ENCODE measurements at places on chromosomes 3 and 15.

- H3K27ac ChIP-seq = no peak overlapping the region
- no peaks in the 10 kb centered on the region for H3K27me3 ChIP-seq
- DNase-seq = no peak
- H3K4me3 ChIP-seq = no peak overlapping the region
- no peaks in the 10 kb centered on the region for H3K4me1 ChIP-seq
Observed at GRCh38 chr15:96460106-96460505, 129.6 kb downstream of the NR2F2 start.

DNA sequence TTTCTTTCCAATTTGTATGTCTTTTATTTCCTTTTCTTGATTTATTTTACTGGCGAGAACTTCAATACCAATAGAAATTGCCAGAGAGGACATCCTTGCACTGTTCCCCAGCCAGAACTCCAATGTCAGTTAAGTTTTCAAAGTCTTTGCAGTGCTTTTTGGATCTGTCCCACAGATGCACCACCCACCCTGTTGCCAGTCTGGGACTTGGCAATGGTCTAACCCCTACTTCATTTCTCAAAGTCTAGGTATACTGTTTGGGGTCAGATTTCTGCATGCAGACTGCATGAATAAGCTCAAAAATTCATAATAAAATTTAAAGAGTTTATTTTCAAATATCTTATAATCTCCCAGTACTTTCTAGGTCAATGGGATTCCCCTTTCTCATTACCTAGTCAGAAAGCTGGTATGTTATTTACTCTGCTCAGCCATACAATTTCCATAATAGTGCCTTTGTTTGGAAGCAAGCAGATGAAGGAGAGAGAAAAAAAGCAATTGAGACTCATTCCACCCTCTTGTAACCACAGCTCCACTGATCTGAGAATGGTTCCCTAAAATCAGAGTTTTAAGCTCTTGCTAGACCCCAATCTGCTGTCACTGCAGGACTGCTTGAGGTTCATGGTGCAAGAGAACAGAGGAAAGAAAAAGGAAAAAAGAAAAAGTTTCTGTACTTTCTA is 125.9 kb upstream of the PLXND1 start:
- no peak for DNase-seq
- no peak overlapping the region for H3K4me3 ChIP-seq
- H3K36me3 ChIP-seq = no peaks in the 10 kb centered on the region

DNA sequence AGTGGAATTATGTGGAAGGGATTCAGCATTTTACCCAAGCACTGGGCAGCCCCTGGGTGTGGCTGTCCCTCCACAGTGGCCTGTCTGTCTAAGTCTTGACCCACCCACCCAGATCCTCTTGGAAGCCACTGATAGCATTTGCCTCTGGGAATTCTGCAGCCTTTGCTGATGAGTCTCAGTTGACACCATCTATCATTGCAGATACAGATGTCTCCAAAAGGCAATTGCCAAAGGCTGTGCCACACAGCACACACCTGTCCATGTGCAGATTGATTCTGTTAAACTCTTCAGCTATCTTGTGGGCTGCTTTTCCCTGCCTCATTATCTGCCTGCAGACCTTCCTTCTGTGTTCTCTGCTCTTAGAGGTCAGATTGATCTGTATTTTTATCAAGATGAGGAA is 18.1 kb downstream of the CX3CR1 start:
- no peak overlapping the region for H3K27ac ChIP-seq
- H3K27me3 ChIP-seq = no peaks in the 10 kb centered on the region
- no peak overlapping the region for H3K4me3 ChIP-seq
- H3K4me1 ChIP-seq = no peaks in the 10 kb centered on the region

- no peaks in the 10 kb centered on the region for H3K27me3 ChIP-seq
- H3K4me3 ChIP-seq = no peak overlapping the region
- no peak overlapping the region for H3K27ac ChIP-seq
Observed at GRCh38 chr3:39255503-39256325, 24.1 kb downstream of the CX3CR1 start.

GRCh38 chr3:120477781-120478180 is 27.0 kb upstream of the FSTL1 start:
- H3K4me3 ChIP-seq = no peak overlapping the region

- no peak for DNase-seq
- no peak overlapping the region for H3K27ac ChIP-seq
- no peaks in the 10 kb centered on the region for H3K36me3 ChIP-seq
- no peaks in the 10 kb centered on the region for H3K27me3 ChIP-seq
- no peaks in the 10 kb centered on the region for H3K4me1 ChIP-seq
- H3K4me3 ChIP-seq = no peak overlapping the region
Observed at GRCh38 chr3:13496879-13497278, 16.8 kb downstream of the HDAC11 start.

DNA sequence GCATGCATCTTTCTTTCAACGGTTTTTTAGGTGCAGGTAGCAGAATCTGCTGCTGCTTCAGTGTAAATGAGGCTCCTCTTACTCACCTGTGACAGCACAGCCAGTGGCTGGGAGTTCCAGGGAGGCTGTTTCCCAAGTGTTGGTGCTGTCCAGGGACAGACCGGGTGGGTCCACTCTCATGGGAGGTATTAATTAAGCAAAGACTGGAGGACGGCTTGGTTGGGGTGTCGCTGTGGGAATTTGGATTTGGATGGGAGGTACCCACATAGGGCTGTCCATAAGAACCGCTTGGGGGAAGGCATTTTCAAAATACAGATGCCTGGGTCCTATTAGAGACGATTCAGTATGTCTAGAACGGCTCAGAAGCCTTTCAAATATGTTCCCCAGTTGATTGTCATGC is 42.9 kb downstream of the SV2B start:
- DNase-seq = no peak
- H3K27me3 ChIP-seq = no peaks in the 10 kb centered on the region
- H3K27ac ChIP-seq = no peak overlapping the region
- no peaks in the 10 kb centered on the region for H3K4me1 ChIP-seq
- no peak overlapping the region for H3K4me3 ChIP-seq

All from pancreas (tissue), 10 donors.